ENCODE measurements at places on chromosomes 1 and 21.

GRCh38 chr21:45384656-45385548 lies 20.1 kb upstream of the COL18A1 start:
- no peak for DNase-seq

- no peak for DNase-seq
These were observed 135.1 kb downstream of the TLR5 start for GRCh38 chr1:223007935-223008334.

DNA sequence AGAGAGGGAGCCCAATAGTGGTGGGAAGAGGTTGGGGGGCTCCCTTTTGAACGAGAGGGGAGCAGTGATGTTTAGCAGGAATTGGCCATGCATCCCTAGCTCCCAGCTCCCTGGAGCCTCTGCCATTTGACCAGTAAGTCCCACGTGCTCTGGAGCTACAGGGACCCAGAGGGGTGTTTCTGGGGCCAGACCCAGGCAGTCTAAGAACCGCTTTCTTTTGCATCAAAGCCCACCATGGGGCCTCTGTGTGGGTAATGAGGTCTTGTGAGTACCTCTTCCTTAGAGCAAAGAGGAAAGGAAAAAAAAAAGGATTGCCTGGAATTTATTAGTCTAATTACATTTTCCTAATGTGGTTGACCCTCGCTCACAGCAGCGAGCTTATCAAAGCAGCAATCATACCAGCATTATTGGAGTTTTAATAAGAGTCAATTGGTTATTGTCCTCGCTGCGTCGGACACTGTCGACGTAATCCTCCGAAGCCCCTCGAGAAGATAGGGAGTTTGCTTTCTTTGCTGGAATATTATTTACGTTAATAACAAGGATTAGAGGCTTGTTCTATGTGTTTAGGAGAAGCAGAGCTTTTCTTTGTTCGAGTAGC lies 17.6 kb downstream of the ACTL8 start:
- no peak for DNase-seq

- no peak for DNase-seq
These were observed 102.8 kb upstream of the ZNF648 start for GRCh38 chr1:182164273-182164672.

GRCh38 chr1:160371756-160372155 lies 4.9 kb downstream of the NHLH1 start:
- DNase-seq, result no peak

DNA sequence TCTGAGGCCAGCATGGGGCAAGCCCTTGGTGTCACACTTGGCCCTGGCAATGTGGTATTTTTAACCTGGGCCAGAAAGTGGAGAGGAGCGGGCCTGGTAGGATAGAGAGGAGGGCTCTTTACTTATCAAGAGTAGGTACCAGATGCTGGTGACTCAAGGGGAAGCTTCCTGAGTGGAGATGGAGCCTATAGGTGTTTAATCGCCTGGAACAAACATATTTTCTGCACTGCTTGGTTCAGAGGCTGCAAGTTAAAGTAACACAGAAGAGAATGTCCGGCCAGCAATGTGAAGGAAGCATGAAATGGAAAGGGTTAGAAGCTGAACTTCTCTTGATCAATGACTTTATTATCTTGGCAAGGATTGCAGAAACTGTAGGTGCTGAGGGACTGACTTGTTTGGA lies 74.3 kb downstream of the DDR2 start:
- peak; percentile 66 for DNase-seq

- no peak for DNase-seq
These were observed 174.3 kb downstream of the DAB1 start for GRCh38 chr1:57249511-57249910.

DNA sequence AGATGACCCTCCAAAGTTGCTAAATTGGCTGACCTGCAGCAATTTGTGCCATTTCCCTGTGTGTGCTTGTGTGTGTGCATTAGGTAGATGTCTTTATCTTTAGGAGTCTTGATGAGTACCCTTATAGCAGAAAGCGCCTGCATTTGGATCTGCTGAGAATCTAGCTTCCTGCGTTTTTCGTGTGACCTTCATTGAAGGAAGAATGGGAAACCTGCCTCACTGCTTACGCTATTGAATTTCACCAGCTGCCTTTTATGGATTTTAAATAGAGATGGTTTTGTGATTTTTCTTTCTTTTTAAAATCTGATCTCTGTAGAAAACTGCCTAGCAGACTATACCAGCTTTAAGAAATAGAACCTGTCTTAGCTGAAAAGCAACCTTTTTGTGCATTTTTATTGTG lies 124.5 kb downstream of the CACHD1 start:
- peak; percentile 24 for DNase-seq

- peak; percentile 79 for DNase-seq
These were observed 21.0 kb upstream of the CBR3 start for GRCh38 chr21:36113647-36114428.

DNA sequence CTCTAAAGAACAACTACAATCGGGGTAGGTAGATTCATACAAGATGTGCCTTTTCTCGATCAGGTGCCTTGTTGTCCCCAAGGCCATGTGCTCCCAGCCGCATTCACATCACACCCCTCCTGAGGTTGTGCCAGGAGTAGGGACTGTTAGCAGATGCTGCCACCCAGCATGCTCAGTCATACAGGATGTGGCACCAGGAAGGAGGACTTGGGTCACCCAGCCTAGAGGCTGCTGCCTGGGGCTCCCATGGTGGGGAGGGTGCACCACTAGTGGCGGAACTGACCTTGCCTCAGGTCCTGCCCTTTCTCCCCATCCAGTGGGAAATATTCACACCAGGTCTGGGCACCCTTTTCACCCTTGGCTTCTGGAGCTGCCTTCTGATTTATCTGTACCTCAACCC lies 8.3 kb downstream of the TEX35 start:
- DNase-seq, result no peak

DNA sequence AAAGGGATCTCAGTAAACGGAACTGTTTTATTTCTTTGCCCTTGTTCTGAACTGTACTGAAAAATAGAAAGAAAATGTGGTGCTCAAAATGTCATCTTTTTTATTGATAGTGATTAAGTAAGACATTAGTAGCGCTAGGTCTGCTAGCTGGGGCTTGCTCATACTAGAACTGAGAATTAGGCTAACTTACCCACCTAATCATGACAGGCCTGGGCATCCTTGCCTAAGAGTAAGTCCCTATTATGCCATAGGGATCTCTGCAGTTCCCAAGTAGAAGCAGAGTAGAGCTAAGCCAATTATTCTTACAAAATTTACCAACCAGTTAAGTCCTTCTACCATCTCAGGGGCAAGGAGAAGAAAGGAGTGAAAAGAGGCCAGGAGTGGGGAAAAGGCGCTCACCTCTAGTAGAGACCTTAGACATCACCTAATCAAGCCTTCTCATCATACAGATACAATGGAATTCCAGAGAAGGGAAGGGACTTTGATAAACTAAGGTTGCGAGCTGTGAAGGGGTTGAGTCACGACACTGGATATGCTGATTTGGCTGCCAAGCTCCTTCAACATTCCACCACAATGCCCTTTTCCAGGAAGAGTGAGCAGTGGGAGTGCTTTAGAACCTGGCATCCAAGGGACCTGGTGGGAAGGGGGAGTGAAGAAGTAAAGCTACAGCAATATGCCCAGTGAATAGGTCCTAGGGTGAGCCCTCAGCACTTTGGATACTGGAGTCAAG lies 27.7 kb upstream of the RPTN start:
- no peak for DNase-seq

DNA sequence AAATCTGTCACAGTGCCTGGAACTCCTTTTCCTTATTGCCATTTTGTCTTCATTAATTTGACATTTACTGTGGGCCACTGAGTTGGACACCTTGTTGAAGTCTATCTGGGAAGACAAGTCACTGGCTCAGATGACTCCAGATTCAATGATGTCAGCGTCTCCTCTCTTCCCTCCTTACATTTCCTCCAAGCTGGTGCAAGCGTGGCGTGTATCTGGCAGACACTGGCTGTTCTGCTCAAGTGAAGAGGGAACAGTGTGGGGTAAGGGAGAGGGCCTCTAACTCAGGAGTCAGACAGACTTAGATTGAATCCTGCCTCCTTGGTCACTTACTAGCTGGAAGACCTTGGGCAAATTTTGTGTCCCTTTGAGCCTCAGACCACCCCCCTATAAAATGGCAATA lies 8.7 kb upstream of the ZNF691 start:
- DNase-seq, result no peak

DNA sequence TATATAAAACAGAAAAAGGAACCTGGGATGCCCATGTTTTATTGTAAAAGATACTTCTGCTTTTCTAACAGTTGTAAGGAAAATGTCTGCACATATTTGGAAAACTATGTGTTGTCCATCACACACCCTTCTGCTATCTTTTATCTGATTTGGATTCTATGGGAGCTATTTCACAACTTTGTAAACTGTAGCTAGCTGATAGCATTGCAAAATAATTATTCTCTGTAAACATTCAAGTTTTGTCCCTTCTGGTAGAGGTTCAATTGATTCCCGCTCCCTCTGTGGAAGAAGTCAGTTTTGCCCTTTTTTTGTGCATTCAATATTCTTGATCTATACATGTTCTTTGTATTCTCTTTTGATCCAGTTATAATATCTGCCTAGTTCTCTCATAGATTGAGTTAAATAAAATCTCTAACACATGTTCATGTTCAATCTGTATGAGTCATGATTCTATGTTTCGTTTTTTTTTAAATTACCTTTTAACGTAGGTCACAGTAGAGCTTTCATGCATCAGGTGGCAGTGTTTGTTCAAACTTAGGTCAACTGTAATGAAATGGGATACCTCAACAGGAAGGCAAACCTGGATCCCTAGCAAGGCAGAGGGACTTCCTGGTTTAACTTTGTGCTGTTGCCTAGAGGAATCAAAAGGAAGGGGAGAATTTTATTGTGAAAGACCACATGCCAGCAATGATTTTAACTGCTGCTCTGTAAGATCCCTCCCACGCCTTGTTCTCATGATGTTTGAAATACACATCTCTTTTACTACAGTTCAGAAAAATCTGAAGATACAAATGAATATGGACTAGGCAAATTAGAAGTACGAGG lies 26.0 kb upstream of the BCL9 start:
- DNase-seq, result peak; percentile 16

GRCh38 chr1:43910343-43910742 lies 23.3 kb upstream of the ARTN start:
- DNase-seq, result no peak

DNA sequence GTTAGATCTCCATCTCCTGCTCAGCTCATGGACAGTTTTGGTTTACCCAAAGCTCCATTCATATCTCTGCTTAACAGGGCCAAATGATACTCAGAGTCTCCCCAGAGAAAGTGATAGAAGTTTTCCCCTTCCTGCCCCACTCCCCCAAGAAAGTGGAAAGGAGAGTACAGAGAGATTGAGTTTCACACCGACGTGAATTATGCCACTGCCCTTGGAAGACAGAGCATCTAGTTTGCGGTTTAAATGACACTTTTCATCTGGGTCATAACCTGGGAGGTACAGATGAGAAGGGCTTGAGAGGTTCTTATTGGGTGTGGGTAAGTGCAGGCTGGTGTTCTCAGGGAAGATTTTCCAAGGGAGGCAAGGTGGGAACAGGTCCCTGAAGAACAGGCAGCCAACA lies 6.9 kb upstream of the ZNF362 start:
- no peak for DNase-seq

DNA sequence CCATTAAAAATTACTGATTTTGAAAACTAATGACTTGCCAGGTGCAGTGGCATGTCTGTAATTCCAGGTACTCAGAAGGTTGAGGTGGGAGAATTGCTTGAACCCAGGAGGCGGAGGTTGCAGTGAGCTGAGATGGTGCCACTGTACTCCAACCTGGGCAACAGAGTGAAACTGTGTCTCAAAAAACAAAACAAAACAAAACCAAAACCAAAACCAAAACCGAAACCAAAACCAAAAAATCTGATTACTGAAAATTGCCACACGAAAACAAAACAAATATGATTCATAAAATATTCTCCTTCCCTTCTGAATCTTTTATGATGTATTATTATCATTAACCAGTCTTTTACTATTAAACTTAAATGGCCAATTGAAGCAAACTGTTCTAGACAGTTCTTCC lies 74.1 kb downstream of the SERINC2 start:
- DNase-seq, result no peak

DNA sequence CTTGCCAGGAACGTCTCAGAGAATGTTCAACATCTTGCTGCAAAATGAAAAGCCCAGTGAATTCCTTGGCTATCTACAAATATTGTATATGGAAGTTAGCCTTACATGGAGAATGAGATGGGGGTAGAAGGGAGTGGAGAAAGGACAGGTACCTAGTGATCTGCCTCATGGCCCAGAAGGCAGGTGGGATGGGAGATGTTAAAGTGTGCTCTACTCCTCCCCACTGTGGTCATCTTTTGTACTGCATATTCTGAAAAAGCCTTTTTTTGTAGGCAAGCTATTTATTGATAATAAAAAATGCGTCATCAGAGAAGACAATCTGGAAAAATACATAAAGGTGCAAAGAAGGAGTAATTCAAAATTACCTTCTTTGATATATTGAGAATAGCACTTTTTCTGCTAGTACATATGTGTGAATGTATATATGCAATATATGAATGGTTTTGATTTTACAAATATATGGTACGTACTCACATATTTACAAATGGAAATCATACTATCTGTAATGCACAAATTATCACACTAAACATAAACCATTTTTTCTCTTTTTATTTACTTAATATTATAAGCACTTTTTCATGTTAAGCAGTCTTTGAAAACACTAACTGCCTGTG lies 19.1 kb upstream of the SLC5A9 start:
- peak; percentile 60 for DNase-seq

- no peak for DNase-seq
These were observed 120.3 kb downstream of the C1orf21 start for GRCh38 chr1:184507165-184507564.

GRCh38 chr21:15644489-15644888 lies 85.3 kb upstream of the USP25 start:
- no peak for DNase-seq

GRCh38 chr1:6918186-6918924 lies 133.1 kb downstream of the CAMTA1 start:
- DNase-seq, result no peak

- no peak for DNase-seq
These were observed 10.1 kb upstream of the ZBTB8B start for GRCh38 chr1:32454726-32455125.

- DNase-seq, result no peak
These were observed 246.3 kb downstream of the HHIPL2 start for GRCh38 chr1:222301652-222302051.

DNA sequence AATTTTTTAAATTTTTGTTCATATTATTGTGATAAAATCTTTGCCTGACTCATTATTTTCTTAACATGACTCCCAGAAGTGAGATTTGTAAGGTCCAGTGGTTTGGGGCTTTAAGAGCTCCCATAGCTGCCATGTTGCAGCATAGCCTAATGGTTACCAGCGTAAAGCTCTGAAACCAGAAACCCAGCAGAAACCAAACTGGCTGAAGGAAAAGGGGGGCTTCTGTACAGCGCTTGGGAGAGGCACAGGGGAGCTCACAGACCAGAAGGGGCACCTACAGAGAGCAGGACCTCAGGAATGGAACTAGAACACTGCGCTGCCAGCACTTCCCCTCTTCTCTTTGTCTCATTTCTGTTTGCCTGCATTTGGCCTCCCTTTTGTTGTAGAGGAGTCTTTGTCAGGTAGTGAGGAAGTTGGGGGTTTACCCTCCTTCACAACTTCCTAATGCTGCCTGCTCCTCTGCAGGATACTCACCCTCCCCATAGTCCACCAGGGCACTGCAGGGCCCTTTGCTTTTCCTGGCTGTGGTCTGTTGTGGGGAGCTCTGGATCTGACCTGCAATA lies 2.6 kb upstream of the PYCR2 start:
- DNase-seq, result no peak
